Foreskin fibroblast (primary cell): ENCODE measurements at places on chromosomes 7 and 10.
A peak's percentile ranks its signal among the peaks of the same experiment; 100 is the strongest.

GRCh38 chr7:42527004-42527403 is 290.0 kb upstream of the GLI3 start:
- no peak for DNase-seq

GRCh38 chr7:158097106-158097452 is 490.5 kb downstream of the PTPRN2 start:
- DNase-seq, result no peak

DNA sequence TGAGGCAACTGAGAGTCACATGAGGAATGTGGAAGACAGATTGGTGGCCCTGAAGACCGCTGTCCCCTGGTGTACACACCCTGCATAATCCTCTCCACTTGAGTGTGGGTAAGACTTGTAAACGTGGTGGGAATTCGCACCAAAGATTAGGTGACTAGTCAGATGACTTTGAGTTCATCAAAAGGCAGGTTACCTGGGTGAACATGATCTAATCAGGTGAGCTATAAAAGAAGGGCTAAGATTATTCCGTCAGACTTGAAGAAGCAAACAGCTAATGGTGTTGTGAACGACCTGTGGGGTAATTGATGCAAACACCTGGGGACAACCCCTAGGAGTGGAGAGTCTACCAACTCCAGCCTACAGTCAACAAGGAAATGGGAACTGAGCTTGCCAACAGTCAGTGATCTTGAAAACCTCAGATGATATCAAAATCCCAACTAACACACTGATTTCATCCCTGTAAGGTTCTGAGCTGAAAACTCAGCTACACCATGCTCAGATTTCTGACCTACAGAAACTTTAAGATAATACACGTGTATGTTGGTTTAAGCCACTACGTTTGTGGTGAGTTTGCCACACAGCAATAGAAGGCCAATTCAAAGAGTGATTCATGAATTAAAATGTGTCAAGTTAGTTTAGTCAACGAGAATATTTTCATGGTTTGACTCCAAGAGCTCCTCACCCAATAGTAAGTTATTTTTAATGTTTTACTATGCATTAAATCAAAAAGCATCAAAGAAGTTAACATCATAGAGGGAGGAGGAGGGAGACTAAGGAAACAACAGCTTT is 16.7 kb downstream of the PRTFDC1 start:
- no peak for DNase-seq

DNA sequence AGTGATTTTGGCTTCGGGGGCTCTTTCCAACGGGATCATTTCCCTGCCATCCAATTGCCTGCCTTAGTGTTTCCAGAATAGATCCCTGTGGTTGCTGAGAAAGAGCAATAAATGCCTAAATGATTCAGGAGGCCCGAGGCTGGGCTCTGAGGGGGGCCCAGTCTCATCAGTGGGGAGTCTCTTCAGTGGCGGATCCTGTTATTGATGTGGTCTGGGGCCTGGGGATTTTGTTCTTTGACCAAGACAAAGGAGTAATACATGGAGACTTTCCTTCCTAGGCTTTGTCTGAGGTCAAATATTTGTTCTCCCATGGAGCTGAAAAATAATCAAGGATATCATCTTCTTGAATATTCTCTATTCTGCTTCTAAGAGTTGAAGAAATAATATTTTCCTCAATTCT is 40.8 kb downstream of the TAS2R41 start:
- DNase-seq, result no peak

GRCh38 chr10:93069245-93069561 is 4.5 kb upstream of the CYP26A1 start:
- DNase-seq, result no peak

DNA sequence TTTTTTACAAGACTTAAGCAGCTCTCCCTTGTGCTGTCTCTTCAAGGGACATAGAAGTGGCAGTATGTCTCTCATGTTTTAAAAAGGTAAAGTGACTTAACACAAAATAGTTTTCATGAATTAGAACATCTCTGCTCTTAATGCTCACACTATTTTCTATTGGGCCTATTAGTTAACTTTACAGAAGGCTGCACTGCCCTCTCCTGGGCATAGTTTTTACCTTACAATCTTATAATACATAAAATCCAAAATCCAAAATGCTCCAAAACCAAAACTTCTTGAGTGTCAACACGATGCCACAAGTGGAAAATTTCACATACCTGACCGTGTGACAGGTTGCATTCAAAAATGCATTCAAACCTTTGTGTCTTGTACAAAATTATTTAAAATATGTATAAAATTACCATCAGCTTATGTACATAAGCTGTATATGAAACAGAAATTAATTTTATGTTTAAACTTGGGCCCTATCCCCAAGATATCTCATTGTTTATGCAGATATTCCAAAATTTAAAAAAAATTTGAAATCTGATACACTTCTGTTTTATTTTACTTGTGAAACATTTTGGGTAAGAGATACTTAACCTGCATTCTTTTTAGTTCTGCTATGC is 25.8 kb downstream of the TES start:
- peak; percentile 75 for DNase-seq

DNA sequence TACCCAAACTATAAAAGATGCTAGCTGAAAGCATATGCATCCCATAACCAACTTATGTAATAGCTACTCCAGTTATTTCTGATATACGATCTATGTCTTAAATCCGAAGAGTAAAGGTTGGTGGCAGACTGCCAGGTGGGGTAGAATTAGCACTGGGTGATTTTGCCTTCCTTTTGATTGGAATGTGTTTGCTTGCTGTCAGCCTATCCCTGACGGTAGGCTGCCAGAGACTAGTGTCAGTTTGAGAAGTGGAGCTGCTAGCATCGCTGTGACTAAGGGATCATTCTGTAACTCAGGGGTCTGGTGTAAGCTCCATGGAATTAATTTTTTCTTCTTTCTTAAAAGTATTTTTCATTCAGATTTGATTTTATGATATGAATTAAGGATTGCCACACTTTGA is 9.5 kb upstream of the SEM1 start:
- no peak for DNase-seq
